Aorta (tissue), 5 donors: ENCODE measurements at places on chromosomes 1 and 21.

DNA sequence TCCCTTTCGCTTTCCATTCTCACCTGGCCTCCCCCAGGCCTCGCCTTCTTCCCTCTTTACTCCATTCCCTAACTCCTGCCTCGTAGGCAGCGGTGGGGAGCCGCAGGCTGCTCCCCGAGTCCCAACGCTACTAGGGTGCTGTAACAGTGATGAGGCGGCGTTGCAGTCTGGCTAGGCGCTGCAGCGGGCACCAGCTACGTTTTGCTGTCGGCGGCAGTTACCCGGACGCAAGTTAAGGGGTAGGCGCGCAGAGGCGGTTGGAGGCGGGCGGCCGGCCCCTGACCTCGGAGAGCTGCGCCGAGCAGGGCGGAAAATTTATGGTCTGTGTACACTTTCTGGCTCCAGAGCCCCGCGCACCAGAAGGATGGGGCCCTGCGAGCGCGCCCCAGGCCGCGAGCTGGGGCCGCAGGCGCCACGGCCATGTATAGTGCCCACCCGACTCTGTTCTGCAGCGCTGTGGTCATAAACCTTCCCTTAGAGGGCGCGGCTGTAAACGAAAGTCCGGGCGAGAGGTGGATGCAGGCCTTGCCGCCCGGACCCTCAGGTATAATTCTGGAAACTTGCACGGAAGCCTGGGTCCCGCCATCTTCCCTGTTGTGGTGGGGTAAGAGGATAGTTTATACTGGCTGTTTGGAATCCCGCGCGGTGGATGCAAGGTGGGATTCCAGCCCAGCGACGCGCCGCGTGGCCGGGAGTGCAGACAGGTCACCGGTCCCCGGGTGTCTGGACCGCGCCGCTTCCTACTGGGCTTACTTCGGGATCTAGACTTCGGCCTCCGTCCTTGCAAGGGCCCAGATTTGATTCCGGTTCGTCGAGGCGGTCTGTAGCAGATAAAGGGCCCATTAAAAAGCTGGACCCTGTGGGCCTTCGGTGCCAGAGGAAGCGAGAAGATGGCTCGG lies 15.0 kb downstream of the HLX start:
- peak; percentile 77 for DNase-seq

DNA sequence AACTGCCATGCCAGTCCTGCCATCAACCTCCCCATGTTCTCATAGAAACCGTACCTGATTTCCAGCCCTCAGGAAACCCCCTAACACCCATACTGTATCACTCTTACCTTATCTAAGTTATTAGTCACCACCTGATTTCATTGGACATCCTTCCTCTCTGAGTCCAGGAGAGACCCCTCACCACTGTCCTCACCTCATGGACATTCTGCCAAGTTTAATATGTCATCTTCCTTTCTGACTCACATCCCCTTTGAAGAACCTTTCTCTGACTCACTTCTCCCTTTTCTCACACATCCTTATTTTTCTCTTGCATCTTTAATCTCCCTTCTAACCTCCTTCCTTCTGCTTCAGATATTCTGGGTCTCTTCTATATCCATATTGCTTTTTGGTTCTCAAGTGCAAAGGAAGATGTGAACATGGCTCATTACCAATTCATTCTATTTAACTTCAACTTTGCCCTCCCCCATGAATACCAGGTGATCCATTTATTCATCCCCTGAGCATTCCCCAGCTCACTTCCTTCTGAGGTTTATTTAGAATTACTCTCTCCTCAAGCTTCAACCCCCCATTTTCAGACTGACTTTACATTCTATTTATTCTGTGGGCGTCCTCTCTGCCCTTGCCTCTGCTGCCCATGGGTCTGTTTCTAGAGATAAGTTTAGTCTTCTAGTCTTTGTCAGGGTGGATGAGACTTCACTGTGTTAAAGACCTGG lies 206.8 kb upstream of the ESRRG start:
- no peak for DNase-seq

- DNase-seq = peak; percentile 50
Observed at GRCh38 chr1:44033756-44034155, 2.5 kb upstream of the SLC6A9 start.

DNA sequence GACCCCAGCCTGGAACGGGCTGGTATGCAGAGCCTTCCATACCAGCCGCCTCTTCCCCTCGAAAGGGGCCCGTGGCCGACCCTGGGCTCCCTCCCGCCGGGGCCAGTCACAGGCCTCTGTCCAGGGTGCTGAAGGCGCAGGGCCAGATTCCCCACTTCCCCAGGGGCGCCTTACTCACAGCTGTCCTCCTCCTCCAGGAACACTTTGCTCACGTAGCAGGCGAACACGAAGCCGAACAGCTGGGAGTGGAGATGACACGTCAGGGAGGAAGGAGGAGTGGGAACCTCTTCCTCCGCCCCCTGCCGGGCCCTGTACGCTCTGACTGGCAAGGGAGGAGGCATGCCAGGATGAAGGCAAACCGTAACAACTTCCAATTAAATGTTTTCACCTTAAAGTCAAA lies 57.3 kb downstream of the NKAIN1 start:
- peak; percentile 83 for DNase-seq

DNA sequence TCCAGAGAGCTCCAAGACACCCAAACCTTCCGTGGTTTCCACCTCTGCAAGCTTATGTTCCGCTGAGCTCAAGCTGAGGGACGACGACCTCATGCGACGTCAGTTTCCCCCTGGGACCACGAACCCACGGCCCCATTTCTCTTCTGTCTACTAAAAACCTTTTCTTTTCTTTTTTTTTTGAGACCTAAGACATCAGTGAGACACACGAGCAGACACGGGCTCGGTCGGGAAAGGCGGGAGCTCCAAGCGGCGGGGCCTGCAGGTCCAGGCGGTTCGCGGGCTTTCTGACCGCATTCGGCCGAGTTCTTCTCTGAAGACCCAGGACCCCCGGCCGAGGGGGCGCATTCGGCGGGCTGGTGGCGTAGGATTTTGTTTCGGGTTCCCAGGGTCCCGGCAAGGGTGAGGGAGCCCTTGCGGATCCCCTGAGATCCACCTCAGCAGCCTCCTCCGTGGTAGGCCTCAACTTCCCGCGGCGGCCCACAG lies 402 bp downstream of the C21orf58 start:
- no peak for DNase-seq

DNA sequence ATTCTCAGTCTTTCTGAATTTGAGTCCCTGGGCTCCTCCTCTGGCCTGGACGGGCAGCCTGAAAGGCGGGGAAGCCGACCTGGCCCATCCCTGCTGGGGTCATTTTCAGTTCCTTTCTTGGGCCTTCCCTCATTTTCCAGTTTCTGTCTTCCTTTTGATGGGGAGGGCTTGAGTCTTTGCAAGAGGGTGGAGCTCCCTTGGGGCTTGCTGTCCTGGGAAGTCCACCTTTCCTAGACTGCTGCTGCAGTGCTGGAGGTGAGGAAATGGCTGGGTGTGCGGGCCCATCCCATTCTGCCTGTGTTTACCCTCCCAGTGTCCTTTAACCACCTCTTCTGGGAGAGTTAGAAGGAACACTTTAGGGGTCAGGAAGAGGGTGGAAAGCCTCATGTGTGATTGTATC lies 40.4 kb upstream of the SYNC start:
- DNase-seq = no peak

DNA sequence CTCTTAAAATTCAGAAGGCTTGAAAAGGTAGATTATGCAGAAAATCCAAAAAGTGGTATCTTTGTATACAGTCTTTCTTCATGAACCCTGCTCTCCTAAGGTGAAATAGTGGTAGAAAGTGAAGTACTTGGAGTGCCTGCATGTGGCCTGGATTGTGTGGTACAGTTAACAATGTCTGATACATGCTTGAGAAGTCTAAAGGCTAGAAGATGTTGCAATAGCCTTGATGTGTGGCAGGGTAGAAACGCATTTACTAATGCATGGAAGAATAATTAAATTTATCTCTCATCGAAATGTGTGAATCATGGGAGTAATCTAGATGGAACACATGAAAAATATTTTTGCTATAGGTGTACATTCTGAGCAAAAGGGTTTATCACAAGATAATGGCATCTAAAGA lies 1632.3 kb upstream of the B3GALT2 start:
- no peak for DNase-seq

DNA sequence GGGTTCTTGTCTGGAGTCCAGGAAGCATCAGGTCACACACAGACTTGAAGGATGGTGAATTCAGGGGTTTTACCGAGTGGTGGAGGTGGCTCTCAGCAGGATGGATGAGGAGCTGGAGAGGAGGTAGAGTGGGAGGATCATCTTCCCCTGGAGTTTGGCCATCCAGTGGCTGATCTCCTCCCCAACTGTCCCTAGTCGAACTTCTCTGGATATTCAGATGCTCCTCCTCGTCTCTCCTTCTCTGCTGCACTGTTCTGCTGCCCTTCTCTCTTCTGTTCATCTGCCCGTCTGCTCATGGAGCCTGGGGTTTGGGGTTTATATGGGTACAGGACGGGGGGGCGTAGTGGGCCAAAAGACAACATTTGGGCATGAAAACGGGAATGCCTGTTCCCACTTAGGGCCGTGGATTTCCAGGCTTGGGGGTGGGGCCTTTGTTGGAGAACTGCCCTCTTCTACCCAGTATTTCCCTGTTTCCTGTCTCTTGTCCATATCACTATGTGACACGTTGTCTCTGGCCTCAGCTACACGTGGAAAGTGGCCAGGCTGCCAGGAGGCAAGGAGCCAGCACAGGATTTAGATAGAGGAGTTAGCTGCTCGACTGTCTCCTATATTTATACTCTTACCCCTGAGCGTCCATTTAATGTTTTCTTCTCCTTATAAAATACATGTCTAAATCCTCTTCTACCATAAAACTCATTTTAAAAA lies 76.7 kb downstream of the SIPA1L2 start:
- DNase-seq = peak; percentile 66

DNA sequence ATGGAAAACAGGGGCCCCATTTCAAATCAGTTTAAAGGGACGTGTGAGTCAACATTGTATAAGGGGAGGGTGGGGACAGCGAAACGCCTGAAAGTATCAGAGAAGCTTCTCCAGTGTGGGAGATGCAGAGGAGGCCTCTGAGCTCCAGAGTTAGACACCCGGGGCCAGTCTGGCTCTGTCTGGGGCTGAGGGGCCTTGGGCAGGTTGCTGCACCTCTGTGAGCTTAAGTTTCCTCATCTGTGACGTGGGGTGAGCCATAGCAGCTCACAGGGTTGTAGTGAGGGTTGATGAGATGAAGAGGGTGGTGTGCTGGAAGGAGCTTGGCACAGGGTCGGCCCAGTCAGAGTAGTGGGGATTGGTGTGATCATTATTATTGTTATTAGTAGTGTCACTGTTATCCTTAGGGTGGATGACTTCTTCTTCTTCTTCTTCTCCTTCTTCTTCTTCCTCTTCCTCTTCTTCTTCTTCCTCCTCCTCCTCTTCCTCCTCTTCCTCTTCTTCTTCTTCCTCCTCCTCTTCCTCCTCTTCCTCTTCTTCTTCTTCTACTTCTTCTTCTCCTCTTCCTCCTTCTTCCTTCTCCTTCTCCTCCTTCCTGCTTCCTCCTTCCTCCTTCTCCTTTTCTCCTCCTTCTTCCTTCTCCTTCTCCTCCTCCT lies 282.0 kb downstream of the PTPRU start:
- DNase-seq = peak; percentile 36

DNA sequence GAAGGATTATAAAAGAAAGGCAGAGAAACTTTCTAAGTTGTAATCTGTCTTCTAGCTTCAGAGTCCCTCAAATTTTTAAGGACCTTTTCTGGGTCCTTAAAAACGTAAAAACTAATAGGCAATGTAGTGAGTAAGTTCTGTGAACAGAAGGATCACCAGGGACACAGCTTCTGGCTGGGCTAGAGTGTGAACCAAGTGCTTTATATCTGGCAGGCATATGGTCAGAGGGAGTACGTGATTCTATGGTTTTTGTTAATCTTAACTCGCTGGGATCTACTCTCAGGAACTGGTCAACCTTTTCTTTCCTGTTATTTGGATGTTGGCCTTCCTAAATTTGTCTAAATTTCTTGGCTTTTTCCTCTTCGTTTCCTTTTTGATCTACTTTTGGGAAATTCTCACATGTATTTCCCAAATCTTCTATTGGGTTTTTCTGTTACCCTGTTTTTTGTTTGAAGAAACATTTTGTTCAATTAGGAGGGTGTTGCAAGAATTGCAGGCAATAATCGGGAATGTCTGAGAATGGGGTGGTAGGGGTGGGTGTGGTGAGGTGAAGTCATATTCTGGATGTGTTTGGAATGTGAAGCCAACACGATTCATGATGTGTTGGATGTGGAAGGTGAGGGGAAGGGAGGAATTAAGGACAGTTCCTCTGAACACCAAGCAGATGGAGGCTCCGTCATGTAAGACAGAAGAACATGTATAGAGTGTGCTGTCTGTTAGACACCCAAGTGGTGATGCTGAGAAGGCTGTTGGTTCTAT lies 193.2 kb downstream of the FMN2 start:
- DNase-seq = no peak

- no peak for DNase-seq
Observed at GRCh38 chr1:220454155-220454777, 73.7 kb upstream of the MARK1 start.

- DNase-seq = no peak
Observed at GRCh38 chr1:242030071-242030470, 31.2 kb upstream of the MAP1LC3C start.

GRCh38 chr1:47424336-47424982 lies 8.4 kb downstream of the FOXE3 start:
- no peak for DNase-seq

DNA sequence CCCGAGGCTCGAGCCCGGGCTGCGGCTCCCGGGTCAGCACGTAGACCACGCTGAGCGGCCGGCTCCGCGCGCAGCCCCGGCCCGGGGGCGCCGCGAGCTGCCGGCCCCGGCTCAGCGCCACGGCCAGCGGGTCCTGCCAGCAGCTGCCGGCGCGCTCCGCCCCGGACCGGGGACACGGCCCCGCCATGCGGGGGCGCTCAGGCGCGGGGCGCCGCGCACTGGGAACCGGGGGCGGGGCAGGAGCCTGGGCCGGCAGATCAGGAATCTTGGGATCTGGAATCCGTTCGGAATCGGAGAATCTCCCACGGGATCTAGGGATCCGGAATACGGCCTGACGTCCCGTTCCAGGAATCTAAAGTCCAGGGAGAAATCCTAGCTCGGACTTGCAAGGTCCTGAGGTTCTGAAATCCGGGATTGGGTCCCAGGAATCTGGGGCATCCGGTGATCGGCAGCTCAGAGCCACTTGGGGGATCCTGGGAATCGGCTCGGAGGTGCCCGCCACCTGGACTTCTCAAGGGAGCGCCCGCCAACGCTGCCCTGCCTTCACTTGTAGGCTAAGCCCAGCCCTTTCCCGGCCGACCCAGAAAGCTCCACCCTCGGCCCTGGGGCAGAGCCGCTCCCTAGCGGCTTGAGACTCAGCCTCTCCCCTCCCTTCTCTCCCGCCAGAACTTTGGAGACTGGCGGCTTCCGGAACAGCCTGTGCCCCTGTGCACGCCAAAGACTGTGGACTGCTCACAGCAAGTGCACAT lies at the start of gene MAP3K6:
TSS of gene MAP3K6 (minus strand) at position 551 of the 749 bp plus-strand sequence. CDS start at position 187, 364 bp downstream.
- DNase-seq = peak; percentile 94
